Stomach (tissue), 19 donors: ENCODE measurements at places on chromosomes 7 and 10. TPM values are rescaled to one million over a fixed set of nuclear protein-coding genes. Genes with fewer than 3 reads are reported as not detected.

PTPRE gene
- 5.0 TPM for polyA plus RNA-seq

DNA sequence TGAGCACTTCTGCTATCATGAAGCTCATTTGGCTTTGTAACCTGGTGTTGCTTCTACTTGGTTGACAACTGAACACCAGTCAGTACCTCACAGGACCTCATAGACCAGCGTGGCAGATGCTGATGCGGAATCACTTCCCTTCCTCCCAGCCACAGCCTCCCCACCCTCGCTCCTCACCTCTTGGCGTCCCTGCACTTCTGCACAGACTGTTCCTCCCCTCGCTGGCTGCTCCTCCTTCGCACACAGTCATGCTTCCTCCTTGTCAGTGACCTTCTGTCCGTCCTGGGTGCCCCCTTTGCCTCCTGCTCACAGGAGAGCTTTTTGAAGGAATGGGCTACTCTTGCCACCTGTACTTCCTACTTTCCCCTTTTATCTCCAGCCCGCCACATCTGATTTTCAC is 61.4 kb upstream of the CTBP2 start:
- no peak for DNase-seq

DNA sequence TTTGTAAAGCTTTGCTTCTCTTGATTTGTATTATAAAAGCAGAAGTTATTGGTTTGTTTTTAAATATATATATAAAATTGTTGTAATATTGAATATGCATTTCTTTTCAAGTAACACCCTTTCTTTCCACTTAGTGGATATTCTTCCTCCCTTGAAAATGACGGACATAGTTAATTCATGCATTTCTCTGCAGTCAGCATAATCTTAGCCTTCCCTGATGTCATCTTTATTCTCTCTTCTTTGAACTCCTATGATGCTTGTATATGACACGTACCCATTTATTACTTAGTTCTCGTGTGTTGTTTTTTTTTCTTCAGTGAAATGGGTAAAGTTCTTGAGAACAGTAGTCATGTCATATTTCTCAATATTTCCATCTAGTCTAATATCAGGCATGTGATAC is 191.2 kb downstream of the MDFIC start:
- DNase-seq, result no peak

DNA sequence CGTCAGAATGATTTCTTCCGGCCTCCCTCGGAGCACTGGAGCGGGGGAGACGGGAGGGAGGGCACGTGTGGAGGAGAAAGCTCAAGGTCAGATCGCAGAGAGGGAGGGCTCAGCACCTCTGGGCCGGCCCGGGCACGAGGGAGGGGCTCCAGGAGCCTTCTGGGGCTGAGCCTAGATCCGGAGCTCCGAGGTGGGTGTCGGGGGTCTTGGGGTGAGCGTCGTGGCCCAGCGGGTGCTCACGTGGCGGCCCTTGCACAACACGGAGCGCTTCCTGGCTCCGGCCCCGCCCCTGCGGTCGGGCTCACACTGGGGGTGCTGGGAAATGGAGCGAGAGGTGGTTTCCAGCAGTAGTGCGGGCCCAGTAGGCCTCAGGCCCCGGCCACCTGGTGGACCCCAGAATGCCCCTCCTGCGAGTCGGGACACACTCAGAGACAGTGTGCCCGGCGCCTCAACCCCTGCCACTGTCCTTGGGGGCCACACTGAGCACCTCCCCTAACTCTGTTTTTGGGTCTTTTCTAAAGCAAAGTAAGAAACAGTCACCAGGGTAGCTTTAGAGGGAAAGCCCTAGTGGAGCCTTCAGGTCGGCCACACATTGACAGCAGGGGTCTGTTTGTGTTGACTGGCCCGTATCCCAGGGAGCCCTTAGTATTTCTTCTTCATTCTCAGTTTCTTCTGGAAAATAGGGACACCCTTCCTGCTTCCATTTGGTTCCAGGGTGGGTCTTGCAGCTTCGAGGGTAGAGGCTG is 798 bp downstream of the PPIF start:
- peak; percentile 77 for DNase-seq

DNA sequence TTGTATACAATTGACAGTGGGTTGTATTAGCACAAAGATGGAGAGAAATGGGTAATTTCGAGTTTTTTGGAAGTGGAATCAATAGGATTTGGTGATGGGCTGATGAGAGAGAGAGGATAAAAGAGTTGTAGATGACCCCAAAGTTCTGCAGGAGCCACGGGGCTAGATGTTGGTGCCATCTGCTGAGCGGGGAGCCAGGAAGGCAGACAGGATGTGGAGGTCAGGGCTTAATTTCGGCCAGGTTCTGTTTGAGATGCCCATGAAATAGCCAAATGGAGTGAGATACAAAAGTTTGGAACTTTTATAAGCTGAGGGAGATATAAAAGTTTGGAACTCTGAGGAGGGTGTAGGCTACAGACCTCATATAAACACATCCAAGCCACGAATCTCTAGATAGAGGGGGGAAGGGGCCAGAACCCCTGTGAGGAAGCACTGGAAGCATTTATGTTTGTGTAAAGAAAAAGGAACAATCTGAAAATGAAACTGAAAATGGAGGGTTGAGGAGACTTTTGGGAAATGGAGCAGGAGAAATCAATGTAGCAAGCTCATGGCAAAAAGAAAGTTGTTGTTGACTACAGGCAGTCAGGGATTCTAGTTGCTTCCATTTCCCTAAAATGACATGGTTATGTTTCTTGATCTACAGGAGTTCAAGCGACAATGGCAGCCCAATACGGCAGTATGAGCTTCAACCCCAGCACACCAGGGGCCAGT is 2.2 kb downstream of the GIMAP4 start:
- no peak for DNase-seq

DNA sequence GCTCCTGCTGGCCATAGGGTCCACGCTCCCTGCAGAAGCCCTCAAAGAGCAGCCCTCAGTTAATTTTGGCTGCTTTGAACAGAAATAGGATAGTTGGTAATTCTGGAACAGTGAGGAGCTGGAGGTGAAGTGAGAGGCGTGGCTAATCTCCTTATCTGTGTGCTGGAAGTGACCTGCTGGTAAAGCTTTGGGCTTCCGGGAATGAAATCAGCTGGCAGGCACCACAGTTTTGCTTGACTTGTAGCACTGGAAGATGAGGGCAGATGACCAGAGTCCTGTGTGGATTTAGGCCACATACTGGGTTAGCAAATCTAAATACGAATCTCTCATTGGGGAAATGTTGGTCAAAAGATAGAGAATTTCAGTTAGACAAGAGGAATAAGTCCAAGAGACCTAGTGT is 10.2 kb downstream of the ATP6V0E2 start:
- peak; percentile 47 for DNase-seq

- DNase-seq, result no peak
Measured at GRCh38 chr7:130022623-130023175, 28.5 kb downstream of the ZC3HC1 start.

DNA sequence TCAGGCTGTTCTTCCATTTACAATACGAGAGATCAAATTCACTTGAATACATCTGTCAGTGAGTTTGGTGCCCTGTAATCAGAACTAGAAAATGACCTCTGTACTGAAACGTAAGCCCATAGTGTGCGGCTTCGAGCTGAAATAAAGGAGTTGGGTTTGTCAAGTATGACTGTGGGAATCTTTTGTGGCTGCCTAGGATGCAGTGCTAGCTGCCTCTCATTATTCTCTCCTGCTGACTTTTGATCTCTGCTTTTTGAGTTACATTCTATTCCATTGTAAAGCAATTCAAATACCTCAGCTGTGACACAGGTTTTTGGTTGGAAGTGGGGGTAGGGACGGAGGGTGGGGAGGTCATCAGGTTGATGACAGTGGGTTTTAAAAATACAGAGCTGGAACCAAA is 40.4 kb downstream of the ICA1 start:
- DNase-seq, result no peak
